Small intestine (tissue), 16 donors: ENCODE measurements at places on chromosomes 5 and 9. TPM values are rescaled to one million over a fixed set of nuclear protein-coding genes. Genes with fewer than 3 reads are reported as not detected.

The PCDHGA6 gene
- polyA plus RNA-seq, result 1.0 TPM

GRCh38 chr9:3409453-3409852, 116.3 kb downstream of the RFX3 start:
- no peak for DNase-seq

The SLC6A19 gene
- polyA plus RNA-seq, result 56.3 TPM

DNA sequence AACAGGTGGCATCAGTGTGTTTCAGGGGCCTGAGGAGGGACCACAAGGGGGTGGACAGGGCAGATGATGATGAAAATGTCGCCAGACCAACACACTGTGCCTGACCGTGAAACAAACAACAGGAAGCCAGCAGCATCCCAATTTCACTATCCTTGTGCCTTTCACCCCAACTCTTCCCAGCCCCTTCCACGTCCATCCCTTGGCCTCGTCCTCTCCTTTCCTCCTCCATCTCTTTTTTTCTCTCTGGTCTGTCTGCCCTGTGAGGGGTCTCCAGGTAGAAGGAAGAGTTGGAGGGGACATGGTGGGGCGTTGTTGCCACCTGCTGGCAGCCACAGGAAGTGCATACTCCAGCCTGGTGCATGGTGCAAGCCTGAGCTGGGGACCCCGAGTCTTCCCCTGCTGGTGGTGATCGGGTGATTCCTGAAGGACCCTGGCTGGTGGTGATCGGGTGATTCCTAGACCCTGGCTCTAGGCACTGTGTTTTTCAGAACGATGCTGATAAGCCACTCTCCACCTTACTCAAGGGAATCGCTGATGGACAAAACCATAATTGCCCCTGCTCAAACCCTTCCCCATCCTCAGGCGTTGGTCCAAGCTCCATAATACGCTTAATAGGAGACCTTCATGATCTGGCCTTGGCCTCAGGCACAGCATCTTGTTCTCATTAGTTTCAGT, 21.7 kb upstream of the NSD1 start:
- DNase-seq, result peak; percentile 39

The ANKRD20A1 gene
- polyA plus RNA-seq, result not detected

- DNase-seq, result peak; percentile 54
Measured at GRCh38 chr5:66757219-66757833, 161.1 kb downstream of the MAST4 start.

DNA sequence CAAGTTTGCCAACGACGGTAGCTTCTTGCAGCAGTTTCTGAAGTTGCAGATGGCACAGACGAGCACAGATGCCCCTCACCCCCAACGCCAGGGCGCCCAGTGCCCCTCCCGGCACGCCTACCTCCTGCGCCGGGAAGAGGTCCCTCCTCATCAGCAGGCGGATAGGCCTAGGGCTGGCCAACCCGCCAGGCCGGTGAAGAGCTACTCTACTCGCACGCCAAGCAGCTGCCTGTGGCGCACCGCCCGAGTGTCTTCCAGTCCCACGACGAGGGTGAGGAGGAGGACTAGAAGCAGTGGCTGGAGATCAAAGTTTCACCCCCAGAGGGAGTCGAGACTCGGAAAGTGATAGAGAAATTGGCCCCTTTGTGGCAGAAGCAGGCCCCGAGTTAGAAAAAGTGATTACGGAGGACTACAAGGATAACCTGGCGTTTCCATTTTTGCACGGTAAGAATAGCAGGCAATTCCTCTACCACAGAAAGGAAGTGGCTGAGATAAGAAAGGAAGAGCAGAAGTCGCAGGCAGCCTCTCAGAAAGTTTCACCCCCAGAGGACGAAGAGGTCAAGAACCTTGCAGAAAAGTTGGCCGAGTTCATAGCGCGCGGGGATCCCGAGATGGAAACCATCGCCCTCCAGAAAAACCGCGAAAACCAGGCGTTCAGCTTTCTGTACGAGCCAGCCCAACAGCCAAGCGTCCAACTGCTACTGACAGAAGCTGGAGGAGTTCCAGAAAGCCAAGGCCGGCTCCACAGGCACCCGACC, 170.4 kb downstream of the HINT1 start:
- no peak for DNase-seq

DNA sequence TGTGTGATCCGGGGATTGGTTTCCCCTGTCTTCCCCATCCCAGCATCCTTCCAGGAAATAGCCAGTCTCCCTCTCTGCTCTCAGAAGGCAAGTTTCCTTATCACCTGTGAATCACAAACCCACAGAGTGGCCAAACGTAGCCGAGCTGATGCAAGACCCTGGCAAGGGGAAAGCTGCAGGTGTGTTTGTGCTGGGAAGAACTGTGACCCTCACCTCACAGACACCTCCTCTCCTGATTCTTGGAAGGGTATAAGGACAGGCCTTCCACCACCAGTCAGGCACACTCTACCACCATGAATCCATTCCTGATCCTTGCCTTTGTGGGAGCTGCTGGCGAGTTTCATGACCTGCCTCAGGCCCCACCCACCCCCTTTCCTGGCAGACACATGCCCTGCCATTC, at the start of gene PRSS3:
Gene PRSS3, plus strand, starts transcription at position 281 of the 400 bp plus-strand sequence. Its CDS starts 13 bp downstream, at position 294.
- DNase-seq, result no peak

DNA sequence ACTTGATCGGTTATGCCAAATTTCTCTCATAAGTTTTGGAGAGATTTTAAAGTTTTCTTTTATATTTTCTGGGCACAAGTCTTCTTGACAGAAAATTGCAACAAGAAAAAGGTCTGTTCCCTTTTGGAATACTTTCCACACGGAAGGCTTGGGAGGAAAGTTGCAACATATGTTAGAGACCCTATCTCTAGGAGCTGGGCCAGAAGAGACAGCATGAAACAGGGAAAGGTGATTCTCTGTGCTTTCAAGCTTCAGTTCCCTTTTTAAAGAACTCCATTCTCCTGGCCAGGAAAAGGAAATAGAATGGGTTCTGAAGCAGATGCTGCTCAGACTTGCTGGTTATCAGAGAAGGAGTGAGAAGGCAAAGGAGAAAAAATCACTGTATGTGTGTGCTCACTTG, 368.3 kb downstream of the SPATA31D1 start:
- DNase-seq, result no peak

The PAEP gene
- not detected for polyA plus RNA-seq

The TMEM171 gene
- polyA plus RNA-seq, result 24.1 TPM

- no peak for DNase-seq
Measured at GRCh38 chr5:106730912-106731311, 939.8 kb downstream of the EFNA5 start.

- peak; percentile 47 for DNase-seq
Measured at GRCh38 chr9:89743573-89744254, 138.9 kb downstream of the GADD45G start.

- DNase-seq, result peak; percentile 45
Measured at GRCh38 chr5:173324115-173325001, 3.9 kb downstream of the STC2 start.

DNA sequence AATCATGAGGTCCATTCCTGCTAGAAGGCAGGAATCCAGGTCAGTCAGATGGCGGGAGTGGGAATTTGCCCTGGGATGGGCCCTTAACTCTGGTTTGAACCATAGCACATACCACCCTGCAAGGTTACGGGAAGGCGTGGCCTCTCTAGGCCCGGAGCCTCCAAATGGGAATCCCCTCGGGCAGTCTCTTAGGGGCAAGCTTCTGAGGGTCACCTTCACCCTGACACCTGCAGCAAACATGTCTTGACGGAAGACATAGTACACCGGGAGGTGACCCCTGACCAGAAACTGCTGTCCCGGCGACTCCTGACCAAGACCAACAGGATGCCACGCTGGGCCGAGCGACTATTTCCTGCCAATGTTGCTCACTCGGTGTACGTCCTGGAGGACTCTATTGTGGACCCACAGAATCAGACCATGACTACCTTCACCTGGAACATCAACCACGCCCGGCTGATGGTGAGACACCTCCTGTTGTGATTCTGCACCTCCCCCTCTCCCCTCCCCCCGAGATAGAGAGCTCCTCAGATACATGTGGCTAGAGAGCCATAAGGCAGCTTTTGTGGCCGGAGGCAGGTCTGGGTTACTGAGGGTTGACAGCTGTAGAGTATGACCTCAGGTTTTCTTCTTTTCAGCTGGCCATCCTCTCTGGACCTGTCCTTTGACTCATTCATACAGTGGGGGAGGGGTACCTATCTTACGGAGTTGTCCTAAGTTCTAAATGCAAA, 957 bp downstream of the PRELID1 start:
- DNase-seq, result peak; percentile 95

DNA sequence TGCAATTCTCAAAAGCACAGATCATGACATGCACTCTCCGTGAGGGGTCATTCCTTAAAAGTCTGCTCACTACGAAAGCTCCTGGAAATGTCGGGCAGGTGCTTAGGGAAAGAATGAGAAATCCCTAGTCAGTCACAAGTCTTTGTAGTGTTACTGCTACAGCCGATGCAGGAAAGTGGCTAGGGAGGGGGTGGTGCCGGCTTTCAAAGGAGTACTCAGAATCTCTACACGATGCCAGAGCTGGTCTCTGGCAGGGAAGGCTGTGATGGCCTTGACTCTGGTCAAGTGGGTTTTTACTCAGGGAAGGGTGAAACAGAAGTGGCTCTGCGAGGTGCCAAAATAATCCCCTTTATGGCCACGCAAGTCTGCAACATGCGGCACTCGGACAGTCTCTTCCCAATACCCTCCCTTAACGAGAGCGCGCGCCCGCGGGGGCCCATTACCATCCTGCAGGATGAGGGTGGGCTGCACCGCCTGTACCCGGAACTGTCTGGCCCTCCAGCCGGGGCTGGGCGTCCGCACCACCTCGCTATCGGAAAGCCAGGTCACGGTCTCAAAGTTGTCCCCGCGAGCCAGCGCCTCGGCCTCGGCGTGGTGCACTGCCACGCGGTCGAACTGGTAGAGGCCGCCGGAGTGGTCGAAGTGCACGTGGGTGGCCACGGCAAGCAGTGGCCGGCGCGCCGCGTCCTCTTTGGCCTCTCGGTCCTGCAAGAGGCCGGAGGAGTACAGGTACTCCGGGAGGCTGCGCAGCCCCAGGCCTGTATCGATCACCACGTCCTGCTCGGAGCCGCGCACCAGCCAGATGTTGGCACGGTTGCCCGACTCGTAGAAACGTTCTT, 956 bp downstream of the MBLAC2 start:
- peak; percentile 69 for DNase-seq

- DNase-seq, result no peak
Measured at GRCh38 chr5:180596668-180597231, 5.5 kb upstream of the SCGB3A1 start.

- no peak for DNase-seq
Measured at GRCh38 chr9:91345978-91346377, 15.7 kb downstream of the AUH start.

The PROB1 gene
- polyA plus RNA-seq, result 0.45 TPM

The C9orf43 gene
- 0.42 TPM for polyA plus RNA-seq

GRCh38 chr5:168950241-168950951, 350.5 kb downstream of the SLIT3 start:
- no peak for DNase-seq

The GOLPH3 gene
- 53.0 TPM for polyA plus RNA-seq

GRCh38 chr9:84374516-84374915, 34.0 kb upstream of the SLC28A3 start:
- no peak for DNase-seq

- no peak for DNase-seq
Measured at GRCh38 chr9:113547501-113547900, 84.0 kb downstream of the RGS3 start.

The NPR3 gene
- not detected for polyA plus RNA-seq

GRCh38 chr9:10274175-10274574, 338.6 kb downstream of the PTPRD start:
- DNase-seq, result no peak

The KCNV2 gene
- not detected for polyA plus RNA-seq

GRCh38 chr5:72499730-72500129, 7.5 kb downstream of the ZNF366 start:
- DNase-seq, result no peak

DNA sequence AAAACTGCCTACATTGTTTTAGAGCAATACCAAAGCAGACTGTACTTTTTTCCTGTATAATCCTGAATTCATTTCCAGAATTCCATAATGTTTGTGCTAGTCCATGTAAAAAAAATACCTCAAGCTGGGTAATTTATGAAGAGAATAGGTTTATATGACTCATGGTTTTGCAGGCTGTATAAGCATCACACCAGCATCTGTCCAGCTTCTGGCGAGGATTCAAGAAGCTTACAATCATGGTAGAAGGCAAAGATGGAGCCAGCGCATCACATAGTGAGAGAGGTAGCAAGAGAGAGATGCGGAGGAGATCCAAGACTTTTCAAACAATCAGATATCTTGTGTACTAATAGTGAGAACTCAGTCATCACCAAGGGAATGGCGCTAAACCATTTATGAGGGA, 280.3 kb upstream of the CDH9 start:
- no peak for DNase-seq

The CYSRT1 gene
- polyA plus RNA-seq, result 2.2 TPM

DNA sequence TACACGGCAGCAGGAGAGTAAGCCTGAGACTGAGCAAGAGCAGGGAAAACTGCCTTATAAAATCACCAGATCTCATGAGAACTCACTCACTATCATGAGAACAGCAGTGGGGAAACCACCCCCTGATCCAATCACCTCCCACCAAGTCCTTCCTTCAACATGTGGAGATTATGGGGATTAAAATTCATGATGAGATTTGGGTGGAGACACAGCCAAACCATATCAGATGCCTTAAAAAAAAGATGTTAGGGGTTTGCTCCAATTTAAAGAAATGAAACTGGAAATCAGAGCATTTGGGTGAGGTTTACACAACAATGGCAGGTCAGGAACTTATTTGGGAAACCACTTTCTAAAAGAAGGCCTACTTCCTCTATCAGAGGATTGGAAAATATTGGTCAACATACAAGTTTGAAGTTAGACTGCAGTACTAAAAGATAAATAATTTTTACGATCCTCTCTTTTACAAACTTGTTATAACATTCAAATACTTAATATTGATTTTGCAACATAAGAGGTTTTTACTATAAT, 105.1 kb downstream of the FBN2 start:
- no peak for DNase-seq

DNA sequence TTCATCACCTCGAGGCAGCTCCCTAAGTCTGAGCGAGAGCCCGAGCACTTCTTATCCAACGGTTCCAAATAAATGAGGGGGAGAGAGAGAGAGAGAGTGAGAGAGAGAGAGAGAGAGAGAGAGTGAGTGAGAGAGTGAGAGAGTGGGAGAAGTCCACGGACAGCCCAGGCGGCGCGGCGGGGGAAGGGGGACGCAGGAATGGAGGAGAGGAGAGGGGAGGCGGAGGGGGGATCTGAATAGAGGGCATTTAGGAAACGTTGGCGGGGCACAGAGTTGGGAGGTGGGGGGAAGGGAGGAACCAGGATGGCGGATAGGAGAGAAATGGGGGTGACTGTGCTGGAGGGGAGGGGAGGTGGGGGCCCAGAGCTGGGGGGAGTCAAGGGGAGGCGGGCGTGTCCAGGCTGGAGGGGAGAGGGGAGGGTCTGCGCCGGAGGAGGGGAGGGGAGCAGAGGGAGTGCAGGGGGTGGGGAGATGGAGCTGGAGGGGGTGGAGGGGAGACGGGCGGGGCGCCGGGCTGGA, 398 bp upstream of the BASP1 start:
- DNase-seq, result no peak

The IGFBPL1 gene
- polyA plus RNA-seq, result 0.95 TPM

The CCDC180 gene
- not detected for polyA plus RNA-seq

The SOHLH1 gene
- polyA plus RNA-seq, result not detected
